ENCODE measurements at places on chromosomes 5 and 9.

- no peaks in the 10 kb centered on the region for H3K36me3 ChIP-seq
- H3K4me1 ChIP-seq = no peaks in the 10 kb centered on the region
- no peak overlapping the region for H3K4me3 ChIP-seq
- H3K27ac ChIP-seq = no peak overlapping the region
- peaks cover 11% of the 10 kb centered on the region for H3K27me3 ChIP-seq
- no peak for DNase-seq
Observed at GRCh38 chr9:33429256-33429985, 18.0 kb downstream of the AQP3 start.

DNA sequence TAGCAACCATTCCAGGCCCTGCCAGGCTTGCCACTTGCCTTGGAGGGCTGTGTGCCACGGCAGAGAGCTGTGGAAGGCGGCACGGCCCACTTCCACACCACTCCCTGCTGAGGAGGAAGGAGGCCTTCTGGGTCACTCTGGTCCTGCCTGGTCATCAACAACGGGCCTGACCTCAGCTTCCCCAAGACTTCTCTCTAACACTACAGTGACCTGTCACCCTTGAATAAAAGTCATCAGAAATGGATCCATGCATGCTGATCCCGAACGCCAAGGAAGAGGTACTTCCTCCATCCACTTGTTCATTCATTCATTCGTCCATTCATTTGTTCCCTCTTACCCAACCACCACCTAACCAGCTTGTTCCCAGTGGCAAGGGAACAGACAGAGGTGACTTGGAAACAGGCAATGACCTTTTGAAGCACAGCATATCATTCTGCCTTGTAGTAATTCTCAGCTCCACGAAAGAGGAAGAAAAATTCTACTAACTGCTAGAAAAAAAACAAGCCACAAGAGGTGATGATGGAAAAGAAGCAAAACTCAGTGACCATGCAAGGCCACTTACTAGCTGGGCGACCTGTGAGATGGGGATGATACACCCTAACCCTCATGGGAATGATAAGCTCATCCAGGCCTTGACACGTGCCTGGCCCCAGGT is 58.6 kb downstream of the STK10 start:
- peaks cover 10% of the 10 kb centered on the region for H3K36me3 ChIP-seq
- DNase-seq = no peak
- no peak overlapping the region for H3K4me3 ChIP-seq
- peak overlapping the region; percentile 21 for H3K27ac ChIP-seq
- no peaks in the 10 kb centered on the region for H3K27me3 ChIP-seq
- peaks cover 58% of the 10 kb centered on the region for H3K4me1 ChIP-seq

- H3K27ac ChIP-seq = no peak overlapping the region
- no peak for DNase-seq
- no peak overlapping the region for H3K4me3 ChIP-seq
- no peaks in the 10 kb centered on the region for H3K27me3 ChIP-seq
- H3K4me1 ChIP-seq = no peaks in the 10 kb centered on the region
- H3K36me3 ChIP-seq = no peaks in the 10 kb centered on the region
Observed at GRCh38 chr5:88049737-88050136, 218.9 kb downstream of the TMEM161B start.

- H3K27ac ChIP-seq = no peak overlapping the region
- H3K4me1 ChIP-seq = peaks cover 2% of the 10 kb centered on the region
- H3K4me3 ChIP-seq = no peak overlapping the region
- peaks cover 9% of the 10 kb centered on the region for H3K27me3 ChIP-seq
Observed at GRCh38 chr9:1995084-1995483, 20.1 kb upstream of the SMARCA2 start.

DNA sequence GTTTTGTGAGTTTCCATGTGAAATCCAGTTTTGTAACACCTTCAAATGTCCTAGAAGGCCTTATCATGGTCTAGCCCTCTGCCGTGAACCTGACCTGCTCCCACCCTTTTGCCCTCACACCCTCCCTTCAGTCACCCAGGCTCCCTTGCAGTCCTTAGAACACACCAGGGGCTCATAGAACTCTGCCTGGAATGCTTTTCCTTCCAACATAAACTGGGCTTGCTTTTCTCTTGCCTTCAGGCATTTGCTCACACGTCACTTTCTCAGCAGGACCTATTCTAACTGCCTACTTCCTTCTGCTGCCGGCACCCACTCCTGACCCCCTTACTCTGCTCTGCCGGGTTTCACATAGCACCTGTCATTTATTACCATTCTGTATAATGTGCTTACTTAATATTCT is 111.9 kb downstream of the PDE8B start:
- no peak overlapping the region for H3K27ac ChIP-seq
- no peaks in the 10 kb centered on the region for H3K4me1 ChIP-seq
- no peaks in the 10 kb centered on the region for H3K27me3 ChIP-seq
- no peak overlapping the region for H3K4me3 ChIP-seq

DNA sequence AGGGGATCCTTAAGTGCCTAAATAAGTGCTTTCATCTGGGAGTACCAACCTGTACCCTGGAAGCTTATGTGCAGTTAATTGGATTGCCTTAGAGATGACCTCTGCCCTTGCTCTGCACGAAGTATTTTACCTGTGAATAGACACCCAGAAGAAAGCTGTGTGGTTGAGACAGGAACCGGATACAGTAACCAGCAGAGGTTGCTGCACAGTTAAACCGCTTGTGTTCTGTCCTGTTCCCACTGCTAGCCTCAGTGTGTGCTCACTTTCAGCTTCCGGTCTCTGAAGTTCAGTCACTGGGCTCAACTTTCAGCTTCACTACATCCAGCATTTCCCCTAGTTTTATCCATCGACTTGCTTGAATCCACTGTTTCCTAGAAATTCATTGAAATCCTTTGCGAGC is 185.3 kb downstream of the FAM170A start:
- H3K27ac ChIP-seq = no peak overlapping the region
- H3K4me3 ChIP-seq = no peak overlapping the region
- H3K4me1 ChIP-seq = no peaks in the 10 kb centered on the region
- H3K36me3 ChIP-seq = no peaks in the 10 kb centered on the region
- no peaks in the 10 kb centered on the region for H3K27me3 ChIP-seq

GRCh38 chr9:81183761-81184160 is 505.6 kb downstream of the TLE1 start:
- H3K27ac ChIP-seq = no peak overlapping the region
- H3K4me1 ChIP-seq = no peaks in the 10 kb centered on the region
- no peaks in the 10 kb centered on the region for H3K36me3 ChIP-seq
- no peaks in the 10 kb centered on the region for H3K27me3 ChIP-seq

- no peaks in the 10 kb centered on the region for H3K27me3 ChIP-seq
- no peak for DNase-seq
- peaks cover 36% of the 10 kb centered on the region for H3K36me3 ChIP-seq
- H3K27ac ChIP-seq = peak overlapping the region; percentile 75
- H3K4me3 ChIP-seq = peak overlapping the region; percentile 54
- peaks cover 82% of the 10 kb centered on the region for H3K4me1 ChIP-seq
Observed at GRCh38 chr5:151139646-151140045, 17.9 kb downstream of the ANXA6 start.
